ENCODE measurements at places on chromosomes 2 and 18.

GRCh38 chr18:2459886-2460285 lies 111.4 kb downstream of the METTL4 start:
- no peak for DNase-seq

GRCh38 chr2:99336804-99337112 lies 431 bp upstream of the EIF5B start:
- DNase-seq, result no peak

DNA sequence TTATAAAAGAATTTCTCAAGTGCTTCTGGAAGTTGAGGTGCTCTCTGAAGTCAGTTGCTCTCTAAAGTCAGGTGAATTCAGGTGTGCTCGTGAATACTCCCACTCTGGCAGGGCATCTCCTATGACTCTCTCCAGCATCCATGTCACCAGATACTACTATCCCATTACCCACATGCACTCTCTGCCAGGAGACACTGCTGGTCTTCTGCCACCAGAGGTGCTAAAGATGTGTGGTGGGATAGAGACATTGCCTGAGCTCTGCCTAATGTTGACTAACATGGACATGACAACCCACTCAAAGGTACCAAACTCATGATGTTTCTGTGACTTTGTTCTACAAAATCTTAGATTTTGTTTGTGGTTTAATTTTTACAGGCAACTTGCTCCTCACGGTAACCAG lies 106.4 kb upstream of the HNRNPA3 start:
- DNase-seq, result no peak

- DNase-seq, result no peak
Observed at GRCh38 chr2:10964052-10964790, 52.5 kb downstream of the KCNF1 start.

DNA sequence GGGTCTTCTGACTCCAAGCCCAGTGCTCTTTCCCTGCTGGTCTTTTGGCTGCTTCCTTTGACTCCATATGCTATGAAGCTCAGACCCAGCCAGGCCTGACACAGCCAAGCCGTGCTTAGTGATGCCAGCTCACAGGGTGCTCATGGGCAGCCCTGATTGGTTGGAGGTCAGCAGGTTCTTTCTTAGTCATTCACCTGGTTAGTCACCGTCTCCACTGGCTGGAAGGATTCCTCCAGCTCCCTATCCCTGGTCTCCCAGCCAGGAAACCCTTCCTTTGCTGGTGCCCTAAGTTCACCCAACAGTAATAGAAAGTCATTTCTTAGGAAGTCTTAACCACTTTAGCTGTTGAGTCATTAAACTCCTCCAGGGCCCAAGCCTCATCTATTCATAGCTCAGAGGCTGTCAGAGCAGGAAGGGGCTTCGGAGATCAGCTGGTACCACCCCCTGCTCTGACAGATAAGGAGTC lies 3.9 kb downstream of the KCNK3 start:
- DNase-seq, result no peak

- no peak for DNase-seq
Observed at GRCh38 chr2:60252581-60253150, 300.8 kb downstream of the BCL11A start.

DNA sequence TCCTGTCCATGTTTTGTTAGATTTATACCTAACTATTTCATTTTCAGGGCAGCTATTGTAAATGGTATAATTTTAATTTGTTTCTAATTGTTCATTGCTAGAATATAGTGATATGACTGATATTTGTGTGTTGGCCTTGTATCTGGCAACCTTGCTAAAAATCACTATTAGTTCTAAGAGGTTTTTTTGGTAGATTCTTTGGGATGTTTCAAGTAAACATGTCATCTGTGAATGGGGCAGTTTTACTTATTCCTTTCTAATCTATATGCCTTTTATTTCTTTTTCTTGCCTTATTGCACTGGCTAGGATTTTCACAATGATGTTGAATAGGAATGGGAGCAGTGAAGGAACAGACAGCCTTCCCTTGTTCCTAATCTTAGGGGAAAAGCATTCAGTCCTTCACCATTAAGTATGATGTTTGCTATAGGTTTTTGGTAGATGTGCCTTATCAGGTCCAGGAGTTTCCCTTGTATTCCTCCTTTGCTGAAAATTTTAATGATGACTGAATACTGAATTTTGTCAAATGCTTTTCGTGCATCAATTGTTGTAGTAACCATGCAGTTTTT lies 41.7 kb downstream of the SNORC start:
- no peak for DNase-seq

DNA sequence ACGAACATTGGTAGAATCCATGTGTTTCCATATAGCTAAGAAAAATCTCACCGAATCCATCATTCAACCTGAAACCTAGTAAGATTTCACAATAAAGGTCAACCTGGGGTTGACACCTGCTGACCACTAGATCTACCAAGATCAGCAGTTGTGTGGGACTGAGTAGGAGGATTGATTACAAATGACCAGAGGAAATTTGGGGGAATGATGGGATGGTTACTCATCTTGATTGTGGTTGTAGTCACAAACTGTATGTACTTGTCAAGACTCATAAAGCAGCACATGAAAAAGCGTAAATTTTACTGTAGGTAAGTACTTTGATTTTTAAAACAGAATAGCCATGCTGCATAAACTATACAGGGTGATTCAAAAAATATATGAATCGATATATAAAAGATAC lies 14.7 kb downstream of the DAPL1 start:
- no peak for DNase-seq

GRCh38 chr2:128362176-128362888 lies 43.7 kb upstream of the HS6ST1 start:
- DNase-seq, result no peak

DNA sequence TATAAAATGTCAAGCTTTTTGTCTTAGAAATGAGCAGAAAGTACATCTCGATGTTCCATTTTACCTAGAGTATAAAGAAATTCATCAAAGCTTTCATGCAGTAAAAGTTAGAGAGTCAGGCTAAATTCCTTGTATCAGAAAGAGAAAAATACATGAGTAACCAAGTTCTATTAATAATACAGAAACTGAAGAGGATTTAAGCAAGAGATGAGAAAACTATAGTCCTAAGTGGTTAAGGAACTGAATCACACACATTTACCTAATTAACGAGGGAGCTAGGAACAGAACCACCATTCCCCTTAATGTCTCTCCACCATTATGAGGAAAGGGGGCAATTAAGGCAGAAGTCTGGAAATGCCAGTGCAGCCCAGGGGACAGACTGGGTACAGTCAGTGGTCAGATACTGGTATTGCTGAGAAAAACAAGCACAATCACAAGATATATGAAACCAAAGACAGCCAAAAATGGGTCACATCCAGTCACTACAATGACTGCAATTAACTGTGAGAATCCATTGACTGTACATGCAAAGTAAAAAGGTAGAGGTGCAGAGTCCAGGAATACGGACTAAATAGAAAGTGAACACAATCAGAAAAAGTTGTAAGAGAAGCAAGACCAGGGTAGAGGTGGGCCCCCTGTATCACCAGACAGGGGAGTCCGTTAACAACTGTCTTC lies 23.9 kb downstream of the MAP4K3 start:
- no peak for DNase-seq

- no peak for DNase-seq
Observed at GRCh38 chr2:191333911-191334357, 88.7 kb downstream of the MYO1B start.

GRCh38 chr2:98188351-98189046 lies 101.5 kb downstream of the VWA3B start:
- DNase-seq, result no peak

- DNase-seq, result no peak
Observed at GRCh38 chr2:38080346-38080745, 4.4 kb upstream of the CYP1B1 start.

DNA sequence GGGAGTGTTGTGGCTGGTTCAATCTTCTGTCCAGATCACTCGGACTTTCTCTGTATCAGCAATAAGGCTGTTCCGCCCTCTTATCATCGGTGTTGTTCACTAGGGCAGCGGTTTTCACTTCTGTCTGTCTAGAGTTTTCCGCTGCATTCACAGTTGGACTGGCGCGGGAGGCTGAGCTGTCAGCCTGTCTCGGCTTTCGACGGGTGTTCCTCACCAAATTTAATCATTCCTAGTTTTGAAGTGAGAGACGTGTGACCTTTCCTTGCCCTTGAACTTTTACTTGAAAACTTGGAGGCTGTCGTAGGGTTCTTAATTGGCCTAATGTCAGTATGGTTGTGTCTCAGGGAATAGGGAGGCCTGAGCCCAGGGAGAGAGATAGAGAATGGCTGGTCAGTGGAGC lies 108.3 kb downstream of the NFATC1 start:
- DNase-seq, result no peak

DNA sequence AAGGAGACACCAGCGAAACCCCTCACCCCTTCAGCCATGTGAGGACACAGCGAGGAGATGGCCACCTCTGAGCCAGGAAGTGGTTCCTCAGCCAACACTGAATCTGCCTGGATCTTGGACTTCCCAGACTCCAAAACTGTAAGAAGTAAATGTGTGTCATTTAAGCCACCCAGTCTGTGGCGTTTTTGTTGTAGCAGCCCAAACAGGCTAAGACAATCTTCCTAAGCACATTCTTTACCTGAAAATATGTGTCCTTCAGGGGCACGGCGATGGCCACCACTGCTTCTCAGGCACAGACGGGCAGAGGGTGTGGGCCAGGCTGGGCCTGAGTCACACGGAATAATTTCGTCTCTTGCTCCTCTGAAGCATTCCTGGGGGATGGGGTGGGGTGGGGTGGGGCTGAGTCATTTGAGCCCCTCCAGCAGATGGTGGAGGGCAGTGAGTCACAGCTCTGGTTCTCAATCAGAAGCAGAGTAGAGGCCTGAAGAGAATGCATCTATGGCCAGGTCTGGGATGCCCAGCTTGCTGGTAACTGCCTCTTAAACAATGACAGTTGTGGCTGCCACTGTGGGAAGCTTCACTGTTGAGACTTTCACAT lies 142.4 kb downstream of the CAPN13 start:
- DNase-seq, result no peak

GRCh38 chr2:176205126-176205525 lies 16.7 kb downstream of the HOXD1 start:
- no peak for DNase-seq

- no peak for DNase-seq
Observed at GRCh38 chr2:97764559-97765263, 51.3 kb downstream of the ZAP70 start.

DNA sequence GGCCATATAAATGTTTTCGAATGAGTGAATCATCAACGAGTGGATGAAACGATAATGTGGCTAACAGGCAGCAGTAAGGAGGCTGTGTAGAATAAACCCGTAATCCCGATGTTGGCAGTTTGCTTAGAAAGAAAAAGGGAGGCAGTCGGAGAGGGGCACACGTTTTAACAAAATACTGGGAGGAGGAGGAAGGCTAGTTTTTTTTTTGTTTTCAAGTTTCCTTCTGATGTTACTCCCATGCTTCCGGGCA lies 476 bp upstream of the MSH2 start:
- DNase-seq, result no peak

GRCh38 chr2:199662255-199662654 lies 188.7 kb downstream of the FTCDNL1 start:
- DNase-seq, result no peak

DNA sequence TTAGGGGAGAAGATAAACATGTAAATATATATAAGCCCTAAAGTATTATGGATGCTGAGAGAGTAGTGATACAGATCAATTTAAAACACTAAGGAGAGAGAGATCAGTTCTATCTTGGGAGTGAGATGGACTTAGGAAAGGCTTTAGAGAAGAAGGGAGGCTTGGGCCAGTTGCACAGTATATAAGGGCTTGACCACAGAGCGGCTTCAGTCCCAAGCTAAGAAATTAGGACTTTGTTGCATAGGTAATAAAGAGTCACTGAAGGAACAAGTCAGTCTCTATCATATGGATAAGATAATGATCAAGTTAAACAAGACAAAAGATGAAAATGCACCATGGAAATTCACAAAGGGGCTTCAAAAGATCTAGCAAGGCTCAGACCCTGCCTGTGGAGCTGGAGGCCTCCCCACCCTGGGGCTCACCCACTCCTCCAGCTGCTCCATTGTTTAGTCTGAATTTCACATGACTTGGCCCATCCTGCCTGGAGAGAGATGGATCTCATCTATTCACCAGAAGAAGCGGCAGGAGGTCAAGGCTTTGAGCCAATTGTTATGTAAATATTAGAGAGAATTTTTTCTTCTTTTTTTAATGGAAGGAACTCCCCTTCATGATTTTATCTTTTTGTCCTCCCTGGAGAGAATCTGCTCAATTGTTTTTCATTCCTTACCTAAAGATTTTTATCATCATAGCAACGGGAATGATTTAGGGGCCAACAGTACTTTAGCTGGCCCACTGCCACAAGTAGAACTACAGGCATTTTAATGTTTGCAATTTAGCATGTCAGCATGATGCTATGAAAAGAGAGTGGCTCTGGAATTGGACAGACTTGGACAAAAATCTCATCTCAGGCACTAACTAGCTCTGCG lies 44.0 kb downstream of the GYPC start:
- no peak for DNase-seq

GRCh38 chr2:48036312-48036711 lies 130.0 kb upstream of the FBXO11 start:
- no peak for DNase-seq

DNA sequence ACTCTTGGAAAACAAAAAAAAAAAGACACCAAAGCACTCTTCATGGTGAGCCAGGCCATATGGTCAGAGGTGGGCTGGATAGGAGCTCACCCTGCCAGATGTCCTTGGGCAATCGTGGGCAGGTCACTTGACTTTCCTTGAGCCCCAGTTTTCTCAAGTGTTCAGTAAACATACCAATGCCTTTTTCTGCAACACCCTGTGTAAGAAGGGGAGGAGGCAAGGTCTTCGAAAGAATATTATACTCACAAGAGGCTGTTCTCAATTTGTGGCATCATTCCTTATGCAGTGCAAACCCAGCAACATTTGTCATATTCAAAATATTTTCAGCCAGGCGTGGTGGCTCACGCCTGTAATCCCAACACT lies 22.9 kb upstream of the TMEM87B start:
- no peak for DNase-seq

GRCh38 chr2:38462121-38462661 lies 85.1 kb upstream of the ATL2 start:
- DNase-seq, result no peak

- no peak for DNase-seq
Observed at GRCh38 chr2:145654156-145654555, 1134.2 kb upstream of the ZEB2 start.

DNA sequence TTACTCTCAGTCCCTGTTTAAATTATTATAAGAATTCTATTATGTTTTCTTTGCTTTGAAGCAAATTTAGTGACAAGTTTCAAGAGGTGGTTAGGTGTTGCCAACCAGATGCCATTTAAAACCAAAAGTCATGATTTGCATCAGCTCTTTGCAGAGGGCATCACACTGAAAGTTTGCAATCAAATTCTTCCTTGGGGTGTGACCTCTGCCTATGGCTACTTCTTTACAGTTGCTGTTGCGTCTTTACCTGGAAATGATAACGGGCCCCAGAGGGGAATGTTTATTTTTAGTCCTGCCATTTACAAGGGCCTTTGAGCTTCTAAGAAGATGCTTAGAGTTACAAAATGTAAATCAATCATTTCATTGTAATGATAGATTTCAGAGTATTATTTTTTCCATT lies 561.0 kb downstream of the ARHGAP15 start:
- DNase-seq, result no peak

- DNase-seq, result no peak
Observed at GRCh38 chr2:233764264-233764663, 4.2 kb downstream of the UGT1A1 start.
